ENCODE measurements at places on chromosomes 2 and 18. TPM values are rescaled to one million over a fixed set of nuclear protein-coding genes. Genes with fewer than 3 reads are reported as not detected.

Gene GATA6
- total RNA-seq: 94.2 TPM

DNA sequence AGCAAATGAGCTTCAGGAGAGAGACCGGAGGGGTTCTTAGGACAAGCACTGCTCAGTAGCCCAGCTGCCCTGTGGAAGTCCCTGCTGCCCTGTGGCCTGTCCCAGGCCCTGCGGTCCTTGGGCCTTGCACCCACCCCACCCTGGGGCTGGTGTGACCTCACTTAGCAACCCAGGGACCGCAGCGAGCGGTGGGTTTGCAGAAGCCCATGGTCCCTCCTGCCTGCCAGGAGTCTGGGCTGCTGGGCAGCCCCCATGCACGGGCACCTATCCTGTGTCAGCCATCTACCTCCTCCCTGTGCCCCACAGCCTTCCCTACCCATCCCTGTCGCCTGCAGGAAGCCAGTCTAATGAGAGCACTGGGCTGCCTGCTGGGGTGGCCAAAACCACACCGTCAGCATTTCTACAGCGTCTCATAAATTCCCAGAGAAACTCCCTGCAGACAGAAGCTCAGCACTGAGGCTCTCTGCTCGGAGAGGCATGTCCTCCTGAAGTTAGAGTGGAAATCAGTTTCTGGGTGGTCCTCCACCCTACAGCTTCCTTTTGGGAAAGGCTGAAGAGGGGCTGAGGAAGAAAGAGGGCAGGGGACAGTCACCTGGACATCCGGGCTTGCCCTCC is 231.1 kb upstream of the HS6ST1 start:
- no peak for DNase-seq

GRCh38 chr2:38975042-38975441 is 85.4 kb downstream of the ARHGEF33 start:
- DNase-seq: no peak

DNA sequence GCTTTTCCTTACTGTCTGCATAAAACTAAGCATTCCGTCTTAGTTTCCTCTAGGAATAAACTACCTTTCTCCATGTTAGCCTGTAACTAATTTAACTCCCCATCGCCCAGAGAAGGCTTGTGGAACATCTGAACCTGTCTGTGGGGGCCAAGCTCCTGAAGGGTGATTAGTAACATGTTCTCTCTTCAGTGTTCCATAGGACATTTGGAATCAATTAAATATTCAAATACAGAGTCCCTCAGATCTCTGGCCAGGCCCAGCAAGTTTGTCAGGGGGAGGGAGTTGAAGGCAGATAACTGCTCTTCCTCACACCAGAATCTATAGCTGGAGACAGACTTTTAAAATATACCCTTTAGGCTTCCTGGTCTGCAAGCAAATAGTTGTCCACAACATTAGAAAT is 8.8 kb downstream of the RDH14 start:
- no peak for DNase-seq

All from mucosa of gallbladder (tissue), 1 donor.